ENCODE measurements at places on chromosomes 11 and 22. TPM values are rescaled to one million over a fixed set of nuclear protein-coding genes. Genes with fewer than 3 reads are reported as not detected.

Gene POU2F3
- total RNA-seq, result 0.20 TPM

DNA sequence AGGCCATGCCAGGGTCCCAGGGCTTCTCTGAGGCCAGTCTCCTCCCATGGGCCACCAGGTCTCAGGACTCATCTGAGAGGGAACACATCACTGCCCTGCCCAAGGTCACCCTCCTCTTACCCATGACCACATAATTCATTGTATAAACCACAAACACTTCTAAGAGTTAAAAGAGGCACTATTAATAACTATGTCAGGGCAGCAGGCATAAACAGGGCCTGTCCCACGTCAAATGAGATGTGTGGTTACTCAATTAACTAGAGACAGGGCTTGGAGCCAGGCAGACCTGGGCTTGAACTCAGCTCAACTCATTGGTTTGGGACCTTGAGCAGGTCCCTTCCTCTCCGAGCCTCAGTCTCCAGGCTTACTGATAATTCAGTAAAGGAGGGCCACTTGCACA lies 33.1 kb downstream of the ARAP1 start:
- DNase-seq, result peak; percentile 46

Gene UBQLNL
- 0.27 TPM for total RNA-seq

Gene MS4A14
- total RNA-seq, result not detected

Gene MOV10L1
- total RNA-seq, result 0.62 TPM

Gene RNF121
- total RNA-seq, result 73.4 TPM

Gene MPPED1
- not detected for total RNA-seq

DNA sequence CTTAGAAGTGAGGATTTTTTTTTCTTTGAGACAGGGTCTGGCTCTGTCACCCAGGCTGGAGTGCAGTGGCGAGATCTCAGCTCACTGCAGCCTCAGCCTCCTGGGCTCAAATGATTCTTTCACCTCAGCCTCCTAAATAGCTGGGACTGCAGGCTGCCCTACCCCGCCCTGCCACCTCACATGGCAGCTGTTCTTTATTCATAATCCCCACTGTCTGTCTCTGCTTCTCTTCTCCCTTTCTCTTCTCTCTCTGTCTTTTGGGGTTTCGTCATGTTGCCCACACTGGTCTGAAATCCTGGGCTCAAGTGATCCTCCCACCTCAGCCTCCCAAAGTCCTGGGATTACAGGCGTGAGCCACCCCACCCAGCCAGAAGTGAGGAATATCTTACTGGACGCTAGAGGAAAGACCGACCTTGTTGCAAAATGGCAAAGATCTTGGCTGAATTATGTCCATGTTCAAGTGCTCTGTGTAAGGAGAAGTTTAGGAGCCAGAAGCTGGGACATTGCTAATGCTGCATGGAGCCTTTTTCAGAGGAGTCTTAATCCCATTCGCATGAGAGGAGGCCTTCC lies 21.9 kb downstream of the KRTAP5-5 start:
- no peak for DNase-seq

DNA sequence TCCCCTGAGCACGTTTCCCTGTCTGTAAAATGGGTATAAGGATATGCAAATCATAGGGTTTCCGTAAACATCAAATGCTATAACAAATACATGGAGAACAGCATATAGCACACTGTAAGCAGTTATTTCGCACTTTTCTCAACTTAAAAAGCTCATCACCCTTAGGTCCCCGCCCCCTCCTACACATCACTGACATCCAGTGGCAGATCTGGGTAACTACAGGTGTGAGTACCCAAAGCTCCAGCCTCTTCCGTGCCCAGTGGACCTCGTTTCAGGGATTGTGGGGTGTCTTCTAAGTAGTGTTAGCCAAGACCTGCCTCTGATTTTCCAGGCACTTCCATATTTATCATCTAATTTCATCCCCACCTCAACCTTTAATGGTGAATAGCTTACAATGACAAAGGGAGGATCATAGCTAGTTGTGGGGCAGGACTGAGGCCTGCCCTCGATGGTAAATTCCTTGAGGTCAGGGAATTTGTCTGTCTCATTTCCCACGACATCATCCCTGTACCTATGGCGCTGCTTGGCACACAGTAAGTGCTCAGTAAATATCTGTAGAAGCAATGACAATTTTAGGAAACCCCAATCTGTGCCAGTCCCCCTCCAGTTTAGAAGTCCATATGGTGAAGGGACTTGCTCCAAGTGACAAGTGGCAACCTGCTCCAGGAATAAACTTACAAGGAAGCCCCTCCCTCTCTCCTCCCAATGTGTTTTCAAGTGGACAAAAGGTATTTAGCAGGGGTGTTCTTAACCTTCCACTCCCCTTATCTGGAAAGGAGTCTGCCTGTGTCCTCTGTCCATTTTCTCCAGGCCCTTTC lies 340.5 kb downstream of the TENM4 start:
- no peak for DNase-seq

DNA sequence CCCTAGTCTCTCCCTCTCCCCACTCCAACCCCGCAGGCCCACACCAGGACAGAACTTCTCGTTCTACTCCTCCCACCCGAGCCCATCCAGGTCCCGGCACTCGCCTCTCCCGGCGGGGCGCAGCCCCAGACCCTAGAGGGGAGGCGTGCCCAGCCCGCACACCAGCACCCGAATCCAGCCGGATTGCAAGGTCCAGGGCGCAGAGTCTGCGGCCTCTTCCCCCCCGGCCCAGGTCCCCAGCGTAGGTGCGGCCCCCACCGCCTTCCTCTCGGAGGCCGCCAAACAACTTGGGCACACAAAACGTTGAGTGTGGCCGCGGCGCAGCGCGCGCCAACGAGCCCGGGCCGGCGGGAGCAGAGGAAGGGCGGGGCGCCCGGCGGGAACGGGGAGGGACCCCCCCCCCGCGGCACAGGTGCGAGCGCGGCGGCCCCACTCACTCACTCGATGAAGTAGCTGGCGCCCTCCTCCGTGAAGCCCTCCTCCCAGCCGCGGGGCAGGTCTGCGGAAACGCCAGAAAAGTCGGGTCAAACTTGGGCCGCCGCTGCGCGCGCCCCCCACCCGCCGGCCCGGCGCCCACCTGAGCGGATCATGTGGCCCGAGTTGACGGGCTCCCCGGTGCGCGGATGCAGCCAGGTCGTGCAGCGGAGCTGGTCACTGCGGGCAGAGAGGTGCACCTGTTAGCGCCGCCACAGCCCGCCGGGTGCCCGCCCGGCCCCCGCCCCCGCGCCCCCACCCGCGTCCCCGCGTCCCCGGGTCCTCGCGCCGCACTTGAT lies 480 bp downstream of the PLEKHA7 start:
- DNase-seq, result no peak

GRCh38 chr11:68445531-68446035 lies 15.0 kb upstream of the PPP6R3 start:
- no peak for DNase-seq

GRCh38 chr11:4375431-4376140 lies 7.4 kb upstream of the OR52B4 start:
- no peak for DNase-seq

Gene MFNG
- total RNA-seq, result 1.4 TPM

DNA sequence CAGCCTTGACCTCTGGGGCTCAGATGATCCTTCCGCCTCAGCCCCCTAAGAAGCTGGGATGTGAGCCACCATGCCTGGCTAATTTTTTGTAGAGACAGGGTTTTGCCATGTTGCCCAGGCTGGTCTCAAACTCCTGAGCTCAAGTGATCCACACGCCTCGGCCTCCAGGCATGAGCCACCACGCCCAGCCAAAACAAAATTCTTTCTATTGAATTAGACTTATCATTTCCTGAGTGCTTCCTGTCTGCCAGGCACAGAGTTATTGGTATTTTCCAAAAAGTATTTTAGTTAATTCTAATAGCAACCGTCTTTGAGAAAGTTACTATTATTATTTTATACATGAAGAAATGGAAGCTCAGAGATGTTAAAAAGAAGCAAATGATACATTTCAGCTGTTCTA lies 61.4 kb upstream of the LMO2 start:
- DNase-seq, result no peak

GRCh38 chr11:69002570-69003231 lies 10.3 kb downstream of the MRGPRF start:
- no peak for DNase-seq

DNA sequence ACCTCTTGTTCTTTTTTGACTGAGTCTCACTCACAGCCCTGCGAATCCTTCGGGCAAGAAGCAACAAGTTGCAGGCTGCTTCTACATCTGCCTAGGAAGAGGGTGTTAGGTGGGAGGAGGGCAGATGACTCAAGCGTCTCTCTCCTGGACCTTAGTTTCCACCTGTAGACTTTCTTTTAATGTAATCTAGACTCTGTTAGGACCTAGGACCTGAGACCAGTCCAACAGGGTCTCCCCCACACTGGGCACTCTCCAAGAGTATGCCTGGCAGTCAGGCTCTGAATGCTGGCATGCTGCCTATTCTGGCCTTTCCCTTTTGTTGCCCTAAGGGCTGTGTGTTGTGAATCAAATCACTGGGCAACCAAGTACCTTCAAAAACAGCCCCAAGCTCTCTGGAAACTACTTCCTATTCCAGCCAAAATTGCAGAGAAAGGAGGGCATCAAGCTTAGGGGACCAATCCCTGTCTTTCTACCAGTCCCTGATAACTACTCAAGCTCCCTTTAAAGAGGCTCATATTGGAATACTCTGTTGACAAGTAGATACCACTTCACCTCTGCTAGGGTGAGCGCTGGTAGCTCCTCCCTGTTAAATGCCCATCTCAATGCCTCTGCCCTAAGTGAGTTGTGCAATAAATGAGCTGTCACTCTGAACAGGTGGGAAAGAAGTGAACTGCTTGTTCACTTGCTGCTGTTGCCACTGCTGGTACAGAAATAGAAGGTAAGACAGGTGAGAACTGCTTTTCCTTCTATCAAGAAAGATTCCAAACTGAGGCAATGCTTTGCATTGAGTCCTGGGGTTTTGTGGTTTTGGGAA lies at the start of gene BBOX1:
Gene BBOX1 (plus strand): TSS at position 514 of the 814 bp plus-strand sequence. CDS start 14,616 bp downstream, outside the sequence.
- no peak for DNase-seq

- no peak for DNase-seq
These were observed 123.2 kb downstream of the FEZ1 start for GRCh38 chr11:125372911-125373310.

Gene SPDYC
- total RNA-seq, result not detected

GRCh38 chr11:3859373-3859881 lies 4.0 kb downstream of the STIM1 start:
- DNase-seq, result no peak

Gene NELL1
- not detected for total RNA-seq

GRCh38 chr11:103594283-103594682 lies 442.2 kb upstream of the DDI1 start:
- DNase-seq, result no peak

Gene NXPE4
- not detected for total RNA-seq

Gene RFPL1
- total RNA-seq, result not detected

Gene SLC22A25
- not detected for total RNA-seq

Gene SMARCB1
- 115 TPM for total RNA-seq

Gene NAP1L4
- total RNA-seq, result 153 TPM

GRCh38 chr11:112396076-112396475 lies 135.4 kb upstream of the PLET1 start:
- DNase-seq, result peak; percentile 12

DNA sequence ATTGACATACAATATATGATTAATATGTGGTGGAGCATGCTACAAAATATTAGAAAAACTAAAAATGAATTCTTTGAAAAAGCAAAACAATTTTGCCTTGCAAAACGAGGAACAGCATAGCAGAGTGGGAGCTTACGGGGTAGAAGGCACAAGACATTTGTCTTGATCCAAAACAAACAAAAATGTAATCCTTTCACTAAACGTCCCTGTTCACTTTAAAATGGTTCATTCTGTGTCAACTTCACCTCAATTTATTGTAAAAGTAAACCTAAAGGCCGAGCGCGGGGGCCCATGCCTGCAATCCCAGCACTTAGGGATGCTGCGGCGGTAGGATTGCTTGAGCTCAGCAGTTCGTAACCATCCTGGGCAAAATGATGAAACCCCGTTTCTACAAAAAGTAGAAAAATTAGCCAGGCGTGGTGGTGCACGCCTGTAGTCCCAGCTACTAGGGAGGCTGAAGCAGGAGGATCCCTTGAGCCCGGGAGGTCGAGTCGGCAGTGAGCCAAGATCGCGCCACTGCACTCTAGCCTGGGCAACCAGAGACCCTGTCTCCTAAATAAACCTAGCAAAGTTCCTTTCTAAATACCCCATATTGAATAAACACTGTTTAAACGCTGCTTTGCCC lies 2.0 kb downstream of the PRDM10 start:
- DNase-seq, result no peak

Gene ATXN10
- 189 TPM for total RNA-seq

DNA sequence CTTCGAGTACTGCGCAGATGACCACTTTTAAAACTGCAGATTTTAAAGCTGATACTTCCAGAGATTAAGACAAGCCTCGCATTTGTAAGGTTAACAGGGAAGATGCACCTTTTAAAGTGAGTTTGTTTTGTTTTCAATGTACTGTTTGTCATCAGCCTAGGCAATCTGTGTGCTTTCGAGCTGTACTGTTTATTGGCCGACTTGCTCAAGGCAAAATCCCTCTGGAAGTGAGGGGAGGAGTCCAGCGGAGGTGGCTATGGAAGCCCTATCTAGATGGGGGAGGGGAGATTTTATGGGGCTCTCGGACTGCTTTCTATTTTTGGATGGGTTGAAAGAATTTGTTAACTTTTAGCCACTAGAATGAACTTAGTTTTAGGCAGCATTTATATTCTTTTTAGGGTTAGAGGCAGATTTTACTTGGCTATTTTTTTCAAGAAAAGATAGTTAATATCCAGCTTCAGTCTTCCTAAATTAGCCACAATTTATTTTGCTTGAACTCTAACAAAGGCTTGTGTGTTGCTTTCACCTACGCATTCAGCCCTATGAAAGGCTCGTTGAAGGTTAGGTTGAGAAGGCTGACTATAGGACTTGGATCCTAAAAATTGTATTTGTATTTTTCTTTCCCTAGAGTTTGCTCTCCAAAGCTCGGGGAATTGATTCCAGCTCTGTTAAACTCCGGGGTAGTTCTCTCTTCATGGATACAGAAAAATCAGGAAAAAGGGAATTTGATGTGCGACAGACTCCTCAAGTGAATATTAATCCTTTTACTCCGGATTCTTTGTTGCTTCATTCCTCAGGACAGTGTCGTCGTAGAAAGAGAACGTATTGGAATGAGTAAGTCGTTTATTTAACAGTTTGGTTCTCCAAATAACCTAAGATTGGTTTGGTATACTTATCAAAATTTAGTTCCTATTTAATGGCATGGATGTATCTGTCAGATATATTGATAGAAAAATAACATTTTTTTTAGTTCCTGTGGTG lies 2.1 kb downstream of the WEE1 start:
- peak; percentile 79 for DNase-seq

Gene ALDH3B1
- 1.3 TPM for total RNA-seq

DNA sequence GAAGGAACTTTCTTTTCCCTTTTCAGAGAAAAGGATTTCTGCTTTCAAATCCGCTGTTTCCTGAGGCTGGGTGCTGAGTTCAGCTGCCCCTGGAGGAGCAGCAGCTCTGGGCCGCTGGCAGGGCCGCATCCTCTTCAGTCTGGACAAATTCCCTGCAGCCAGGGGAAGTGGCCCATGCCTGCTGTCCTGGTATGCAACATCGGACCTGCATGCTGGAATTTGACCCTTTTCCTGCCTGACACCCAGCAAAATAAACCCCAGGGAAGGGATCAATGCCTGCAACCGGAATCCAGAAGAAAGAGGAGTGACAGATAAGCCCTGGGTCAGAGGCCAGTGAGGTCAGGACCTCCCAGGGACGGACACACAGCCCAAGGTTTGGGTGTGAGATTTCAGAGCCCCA lies 54.1 kb upstream of the LINC01488 start:
- DNase-seq, result no peak
